ENCODE measurements at places on chromosomes 3 and 15. TPM values are rescaled to one million over a fixed set of nuclear protein-coding genes. Genes with fewer than 3 reads are reported as not detected.

GRCh38 chr15:93121107-93121506 is 32.1 kb upstream of the RGMA start:
- DNase-seq: no peak

The STRA6 gene
- total RNA-seq: not detected

- DNase-seq: no peak
Measured at GRCh38 chr3:58230876-58231552, 6.6 kb upstream of the ABHD6 start.

GRCh38 chr15:47184003-47184907 is 533.0 kb upstream of the SEMA6D start:
- no peak for DNase-seq

- DNase-seq: no peak
Measured at GRCh38 chr3:58688574-58688973, 22.0 kb upstream of the FAM3D start.
